Body of pancreas (tissue), 4 donors: ENCODE measurements at places on chromosomes 4 and X.
A peak's percentile ranks its signal among the peaks of the same experiment; 100 is the strongest.

DNA sequence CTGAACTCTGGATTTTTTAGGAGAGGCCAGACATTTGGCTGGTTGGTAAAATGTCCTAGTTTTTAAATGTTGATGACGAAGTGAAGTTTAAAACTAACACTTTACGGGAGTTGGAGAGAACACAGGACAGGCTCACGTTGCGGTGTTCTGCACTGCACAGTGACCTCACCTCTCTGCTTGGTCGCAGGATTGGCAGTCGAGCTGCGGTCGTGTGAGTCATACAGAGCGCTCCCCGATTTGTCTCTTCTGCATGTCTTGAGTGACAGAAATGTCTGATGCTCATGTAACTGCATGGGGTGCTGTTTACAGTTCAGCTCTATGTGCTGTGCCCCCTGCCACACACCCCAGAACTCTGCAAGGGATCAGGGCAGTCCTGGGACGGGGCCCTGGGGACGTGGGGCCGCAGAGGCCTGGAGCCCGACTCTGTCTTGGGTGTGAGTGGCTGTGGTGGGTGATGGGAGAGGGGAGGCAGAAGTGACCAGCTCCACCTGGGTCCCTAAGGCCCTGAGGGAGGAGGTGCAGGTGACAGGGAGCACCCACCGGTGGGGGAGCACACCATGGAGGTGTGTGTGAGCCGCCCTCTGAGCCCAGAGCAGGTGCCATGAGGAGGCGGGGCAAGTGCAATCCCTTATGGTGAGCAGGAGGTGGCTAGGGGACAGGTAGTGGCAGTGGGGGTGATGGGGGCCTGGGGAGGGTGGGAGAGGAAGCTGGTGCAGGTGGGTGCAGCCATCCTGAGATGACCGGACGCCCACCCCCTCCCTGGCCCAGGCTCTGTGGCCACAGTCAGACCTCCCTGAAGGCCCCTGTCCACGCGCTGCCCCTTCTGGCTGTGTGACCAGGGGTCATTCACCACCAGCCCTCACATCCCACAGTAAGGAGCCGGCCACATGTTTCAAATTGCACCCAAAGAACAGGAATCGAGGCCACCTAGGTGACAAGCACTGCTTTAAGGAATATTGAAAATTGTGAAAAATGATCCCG is 77.9 kb upstream of the ADRA2C start:
- DNase-seq: peak; percentile 5

DNA sequence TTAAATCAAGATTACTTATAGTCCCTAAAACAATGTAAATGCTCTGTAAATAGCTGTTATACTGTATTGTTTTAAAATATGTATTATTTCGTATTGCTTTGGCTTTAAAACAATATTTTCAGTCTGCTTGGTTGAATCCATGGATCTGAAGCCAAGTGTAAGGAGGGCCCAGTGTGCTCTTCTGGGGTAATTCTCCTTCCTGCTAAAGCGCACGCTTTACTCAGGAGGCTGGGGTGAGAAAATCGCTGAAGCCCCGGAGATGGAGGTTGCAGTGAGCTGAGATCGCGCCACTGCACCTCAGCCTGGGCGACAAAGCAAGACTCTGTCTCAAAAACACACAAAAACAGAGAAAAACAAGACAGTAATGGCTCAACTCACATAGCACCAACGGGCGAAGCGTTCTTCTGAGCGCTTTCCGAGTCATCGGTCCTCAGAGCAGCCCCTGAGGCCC is 391 bp upstream of the IDUA start:
- DNase-seq: no peak

- no peak for DNase-seq
Observed at GRCh38 chrX:94831364-94831763, 1157.4 kb downstream of the FAM133A start.

GRCh38 chr4:103429283-103429682 is 231.1 kb upstream of the CENPE start:
- no peak for DNase-seq
